NCI-H187 treated with DMSO at 0.1 percent for 48 hours (cell line): ENCODE measurements at places on chromosomes 3 and 15.

DNA sequence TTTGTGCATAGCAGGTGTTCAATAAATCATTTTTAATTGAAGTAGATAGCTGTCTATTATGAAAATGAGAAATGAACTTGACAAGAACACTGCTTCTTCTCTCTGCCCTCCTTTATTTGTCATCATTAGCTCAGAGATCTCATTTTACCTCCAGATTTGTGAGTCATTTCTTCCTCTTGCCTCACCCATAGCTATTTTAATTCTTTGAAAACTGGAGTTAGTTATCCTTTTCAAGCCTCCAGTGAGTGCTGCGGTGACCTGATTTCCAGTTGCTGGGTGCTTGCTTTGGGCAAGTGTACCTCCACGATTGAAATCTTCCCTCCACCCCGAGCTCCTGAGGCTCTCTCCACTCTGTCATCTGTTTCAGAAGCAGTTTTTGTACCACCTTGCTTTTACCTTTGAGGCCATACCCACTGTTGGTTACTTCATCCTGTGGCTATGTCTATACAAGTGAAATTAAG is 114.6 kb downstream of the NFKBIZ start:
- DNase-seq = no peak

DNA sequence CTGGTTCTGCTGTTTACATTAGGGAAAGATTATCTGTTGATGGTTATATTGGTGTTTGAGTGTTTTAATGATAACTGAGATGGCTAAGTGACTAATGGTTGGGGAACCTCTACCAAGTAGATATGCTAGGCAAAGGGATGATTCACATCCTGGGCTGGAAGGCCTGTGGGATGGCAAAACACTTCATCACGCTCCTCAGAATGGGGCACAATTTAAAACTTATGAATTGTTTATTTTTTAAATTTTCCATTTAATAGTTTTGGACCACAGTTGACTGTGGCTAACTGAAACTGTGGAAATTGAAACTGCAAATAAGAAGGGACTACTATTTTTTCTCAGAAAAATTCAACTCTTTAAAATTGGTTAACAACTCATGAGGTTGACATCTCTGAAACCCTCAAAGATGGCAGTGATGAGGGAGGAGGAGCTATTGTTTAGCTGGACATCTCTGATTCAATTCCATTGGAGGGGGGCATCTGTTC is 100.5 kb upstream of the ZBED2 start:
- DNase-seq = no peak

DNA sequence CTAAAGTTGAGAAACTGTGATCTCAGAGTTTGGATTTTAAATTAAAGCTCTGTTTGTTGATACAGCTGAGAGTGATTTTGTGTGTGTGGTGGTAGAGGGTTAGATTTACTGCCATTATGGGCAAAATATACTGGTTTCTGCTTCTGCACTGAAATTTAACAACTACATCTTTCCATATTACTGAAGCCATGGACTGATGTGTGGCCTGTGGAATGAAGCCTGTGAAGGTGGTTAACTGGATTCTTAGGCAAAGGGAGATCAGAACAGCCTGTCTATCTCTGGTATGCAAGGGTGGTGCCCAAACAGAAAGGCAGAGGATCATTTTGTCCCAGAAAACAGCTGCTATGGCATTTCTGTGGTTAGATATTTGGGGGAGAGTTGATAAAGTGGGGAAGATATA is 297.3 kb upstream of the THBS1 start:
- no peak for DNase-seq

DNA sequence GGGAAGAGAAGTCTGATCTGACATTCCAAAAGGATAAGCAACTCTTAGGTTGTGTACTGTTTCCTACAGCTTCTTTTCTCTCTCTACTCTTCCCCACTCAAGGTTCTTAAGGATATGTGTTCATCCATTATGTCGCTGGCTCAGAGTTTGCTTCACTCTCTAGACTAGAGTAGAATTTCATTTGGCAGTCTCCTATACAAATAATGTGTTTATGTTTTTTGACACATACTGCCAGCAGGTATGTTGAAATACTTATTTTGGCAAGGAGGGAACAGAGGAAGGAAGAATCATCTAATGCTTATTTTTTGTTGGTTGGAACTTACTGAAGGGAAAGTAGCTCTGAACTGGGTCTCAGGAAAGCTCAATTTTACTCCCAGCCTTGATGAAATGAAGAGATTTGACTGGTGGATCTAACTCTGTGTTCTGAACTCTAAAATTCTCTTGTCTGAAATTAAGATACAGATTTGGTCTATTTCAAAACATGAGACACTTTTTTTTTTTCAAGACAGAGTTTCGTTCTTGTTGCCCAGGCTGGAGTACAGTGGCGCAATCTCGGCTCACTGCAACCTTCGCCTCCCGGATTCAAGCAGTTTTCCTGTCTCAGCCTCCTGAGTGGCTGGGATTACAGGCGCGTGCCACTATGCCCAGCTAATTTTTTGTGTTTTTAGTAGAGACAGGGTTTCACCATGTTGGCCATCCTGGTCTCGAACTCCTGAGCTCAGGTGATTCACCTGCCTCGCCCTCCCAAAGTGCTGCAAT is 7.6 kb upstream of the EMC3 start:
- no peak for DNase-seq

GRCh38 chr3:120163026-120163425 is 68.8 kb upstream of the GSK3B start:
- no peak for DNase-seq

GRCh38 chr15:64527263-64527984 is 67.0 kb downstream of the ZNF609 start:
- DNase-seq = no peak

DNA sequence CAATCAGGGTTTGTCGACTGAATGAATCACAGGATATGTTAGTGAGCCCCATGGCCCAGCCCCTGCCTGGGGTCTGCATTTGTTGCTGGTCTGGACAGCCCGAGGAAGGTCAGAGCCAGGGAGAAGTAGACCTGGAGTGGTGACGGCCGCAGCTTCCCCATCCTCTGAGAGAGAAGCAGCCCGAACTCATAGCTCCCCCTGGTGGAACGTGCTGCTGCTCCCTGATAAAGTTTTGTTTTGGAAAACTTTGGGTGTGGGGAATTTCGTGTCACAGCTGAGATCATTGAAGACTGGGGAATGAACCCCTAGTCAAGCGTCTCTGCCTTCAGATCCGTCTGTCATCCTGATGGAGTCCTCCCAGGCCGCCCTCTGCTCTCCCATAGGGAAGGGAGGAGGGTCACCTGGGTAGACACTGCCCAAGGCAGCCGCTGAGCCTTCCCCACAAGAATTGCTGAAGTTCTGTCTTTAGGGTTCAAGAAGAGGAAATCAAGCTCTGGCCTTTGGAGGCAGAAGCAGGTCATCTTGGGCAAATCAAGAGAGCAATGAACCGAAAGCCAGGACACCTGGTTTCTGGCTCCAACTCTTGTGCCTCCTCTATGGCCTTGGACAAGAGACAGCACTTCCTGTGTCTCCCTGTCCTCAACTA is 60.5 kb downstream of the GLDN start:
- DNase-seq = no peak

DNA sequence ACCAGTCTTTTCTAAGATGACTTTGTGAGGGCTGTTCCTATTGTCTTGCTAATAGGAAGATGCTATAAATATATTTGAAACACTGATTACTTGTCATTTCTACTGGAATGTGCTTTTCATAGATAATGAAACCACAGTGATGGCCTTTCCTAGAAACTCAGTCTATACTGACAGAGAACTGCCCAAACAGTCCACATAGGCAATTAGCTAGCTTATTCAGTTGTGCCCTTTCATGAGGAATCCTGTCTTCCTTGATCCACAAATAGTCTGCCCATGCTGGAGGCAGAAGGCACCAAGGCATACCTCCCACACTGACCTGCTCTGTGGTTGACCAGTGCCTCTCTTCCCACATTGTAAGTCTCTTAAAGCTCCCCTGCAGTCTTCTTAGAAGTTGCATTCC is 135.9 kb downstream of the CMSS1 start:
- DNase-seq = no peak

DNA sequence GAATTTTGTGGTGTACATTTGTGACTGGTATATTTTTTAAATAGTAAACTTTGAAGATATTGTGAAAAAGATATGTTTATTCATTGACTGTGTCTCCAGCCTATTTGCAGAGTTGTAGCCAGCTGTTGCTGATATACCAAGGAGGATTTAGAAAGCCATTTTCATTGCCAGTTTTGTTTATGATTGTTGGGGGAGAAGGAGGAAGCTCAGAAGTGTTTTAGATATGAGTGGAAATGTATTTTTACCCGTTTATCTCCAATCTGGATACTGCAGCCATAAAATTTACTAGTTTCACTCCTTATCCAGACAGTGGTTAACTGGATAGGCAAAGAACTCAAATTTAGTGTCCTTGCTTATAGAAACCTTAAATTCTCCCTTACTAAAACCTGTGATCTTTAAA is 18.8 kb downstream of the ATP11B start:
- DNase-seq = no peak

DNA sequence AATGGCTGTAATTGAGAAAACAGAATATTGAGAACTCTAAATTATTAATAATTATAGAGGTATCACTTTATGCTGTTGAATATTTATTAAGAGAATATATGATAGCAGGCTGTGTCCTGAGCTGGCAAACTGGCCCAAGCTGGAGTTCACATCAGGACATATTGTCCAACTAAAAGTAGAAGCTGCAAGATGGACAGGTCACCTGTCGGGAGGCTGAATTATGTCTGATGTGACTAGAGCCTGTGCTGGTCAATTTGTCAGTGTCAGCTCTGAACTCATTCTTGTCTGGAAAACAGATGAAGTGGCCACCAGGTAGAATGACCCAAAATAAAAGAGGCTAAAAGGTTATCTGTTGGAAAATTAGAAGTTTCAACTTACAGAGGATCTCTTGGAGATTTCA is 392.2 kb downstream of the LRTM1 start:
- no peak for DNase-seq

DNA sequence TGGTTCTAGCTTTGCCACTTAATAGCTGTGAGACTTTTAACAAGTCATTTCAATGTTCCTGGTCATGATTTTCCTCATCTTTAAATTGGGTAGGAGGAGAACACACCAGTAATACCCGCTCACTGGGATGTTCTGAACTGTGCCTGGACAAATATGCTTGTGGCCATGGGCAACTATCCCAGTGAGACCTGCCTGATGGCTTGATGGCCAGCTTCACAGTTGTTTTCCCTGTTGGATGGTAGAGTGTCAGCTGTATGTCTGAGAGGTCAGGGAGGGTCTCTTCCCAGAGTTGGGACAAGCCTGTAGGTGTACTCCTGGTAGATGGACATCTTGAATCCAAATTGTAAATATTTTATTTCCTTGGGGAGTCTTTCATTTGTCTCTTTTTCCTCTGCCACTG is 92.5 kb upstream of the PFN2 start:
- DNase-seq = no peak

DNA sequence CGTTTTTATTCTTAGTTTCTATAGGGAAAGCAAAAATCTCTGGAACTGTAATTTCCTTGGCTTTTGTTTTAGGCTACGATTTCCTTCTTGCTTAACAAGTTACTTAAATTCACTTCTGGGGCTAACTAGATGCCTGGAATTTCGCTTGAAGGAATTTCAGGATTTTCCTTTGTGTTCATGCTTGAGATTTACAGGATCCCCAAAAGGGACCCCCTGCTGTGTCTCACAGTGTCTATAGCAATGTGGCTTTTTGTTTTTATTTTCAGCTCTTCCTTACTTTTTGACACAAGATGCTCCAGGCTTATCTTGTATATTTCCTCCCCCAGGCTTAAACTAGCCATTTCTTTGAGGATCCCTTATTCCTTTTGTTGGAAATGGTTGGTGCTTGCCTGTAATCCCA is 95.5 kb upstream of the DPPA4 start:
- DNase-seq = no peak

DNA sequence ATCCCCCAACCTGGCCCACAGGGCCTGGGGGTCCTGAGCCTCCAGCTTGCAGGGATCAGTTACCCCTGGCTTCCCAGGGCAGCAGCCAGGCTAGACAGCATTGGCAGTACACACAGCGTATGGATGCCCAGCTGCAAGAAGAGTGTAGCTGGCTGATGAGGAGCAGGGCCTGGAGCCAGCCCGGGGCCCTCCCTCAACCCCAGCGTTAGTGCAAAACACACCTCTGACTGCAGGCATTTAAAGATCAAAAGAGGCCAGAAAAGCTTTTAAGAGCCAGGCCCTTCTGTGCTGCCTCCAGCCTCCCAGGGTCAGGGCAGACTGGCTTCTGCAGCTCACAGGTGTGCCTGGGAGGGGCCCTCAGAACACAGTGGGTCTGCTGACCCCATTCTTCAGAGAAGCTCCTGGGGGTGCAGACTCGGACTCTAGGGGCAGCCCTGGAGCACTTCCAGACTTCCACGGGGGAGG is 110.6 kb downstream of the ETFA start:
- DNase-seq = no peak

GRCh38 chr3:71372241-71372768 is 211.2 kb downstream of the FOXP1 start:
- peak; percentile 21 for DNase-seq

GRCh38 chr3:37816271-37816670 is 45.4 kb upstream of the CTDSPL start:
- DNase-seq = no peak

DNA sequence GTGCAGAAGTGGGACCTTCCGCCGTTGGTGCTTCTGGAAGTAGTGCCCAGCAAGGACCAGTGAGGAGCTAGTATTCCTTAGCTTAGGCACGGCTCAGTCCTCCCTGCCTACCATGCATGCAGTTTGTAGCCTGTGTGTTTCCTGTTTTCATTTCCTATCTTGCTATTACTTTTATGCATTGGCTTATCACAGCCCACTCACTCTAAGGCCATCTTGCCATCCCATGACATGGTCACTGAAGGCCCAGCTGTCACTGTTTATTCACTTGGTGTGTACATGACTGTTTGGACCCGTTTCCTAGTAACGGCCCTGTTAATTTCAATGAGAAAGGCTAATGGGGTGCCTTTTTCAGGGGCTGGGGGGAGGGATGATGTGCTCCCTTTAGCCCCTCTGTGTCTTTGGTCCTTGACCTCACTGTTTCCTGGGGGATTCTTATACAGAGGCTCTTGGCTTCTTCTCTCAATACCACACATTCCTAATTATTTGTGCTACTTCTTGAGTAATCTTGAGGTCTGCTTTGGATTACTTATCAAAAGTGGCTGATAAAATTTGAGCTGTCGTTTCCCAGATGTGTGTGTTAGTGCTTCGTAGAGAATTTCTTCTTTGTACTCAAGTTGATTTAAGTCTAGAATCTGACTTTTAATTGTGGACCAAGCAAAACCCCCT is 24.5 kb upstream of the TRAK1 start:
- DNase-seq = no peak

DNA sequence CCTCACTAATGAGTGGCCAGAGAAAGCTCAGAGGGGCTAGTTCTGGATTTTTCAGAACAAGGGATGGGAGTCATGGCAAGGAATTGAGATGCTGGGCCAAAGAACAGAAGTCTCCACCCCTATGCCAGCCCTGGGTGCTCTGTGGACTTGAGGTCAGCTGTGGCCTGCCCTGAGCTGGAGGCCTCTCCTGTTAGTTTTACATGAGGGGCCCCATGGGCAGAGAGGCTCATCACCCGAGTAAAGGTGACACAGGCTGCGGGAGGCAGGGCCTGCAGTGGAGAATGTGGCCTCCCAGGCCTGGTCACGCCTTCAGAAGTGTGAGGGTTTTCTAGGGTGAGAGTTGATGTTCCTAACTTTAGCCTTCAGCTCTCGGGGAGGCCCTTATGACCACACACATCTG is 44.9 kb downstream of the ABHD5 start:
- DNase-seq = no peak
